ENCODE measurements at places on chromosomes 3 and 15. TPM values are rescaled to one million over a fixed set of nuclear protein-coding genes. Genes with fewer than 3 reads are reported as not detected.

GRCh38 chr3:22319446-22319845 lies 568.4 kb upstream of the ZNF385D start:
- H3K4me1 ChIP-seq = no peaks in the 10 kb centered on the region
- no peak for DNase-seq
- no peak overlapping the region for H3K27ac ChIP-seq
- H3K36me3 ChIP-seq = no peaks in the 10 kb centered on the region

DMXL2 gene
- 8.6 TPM for total RNA-seq

DNA sequence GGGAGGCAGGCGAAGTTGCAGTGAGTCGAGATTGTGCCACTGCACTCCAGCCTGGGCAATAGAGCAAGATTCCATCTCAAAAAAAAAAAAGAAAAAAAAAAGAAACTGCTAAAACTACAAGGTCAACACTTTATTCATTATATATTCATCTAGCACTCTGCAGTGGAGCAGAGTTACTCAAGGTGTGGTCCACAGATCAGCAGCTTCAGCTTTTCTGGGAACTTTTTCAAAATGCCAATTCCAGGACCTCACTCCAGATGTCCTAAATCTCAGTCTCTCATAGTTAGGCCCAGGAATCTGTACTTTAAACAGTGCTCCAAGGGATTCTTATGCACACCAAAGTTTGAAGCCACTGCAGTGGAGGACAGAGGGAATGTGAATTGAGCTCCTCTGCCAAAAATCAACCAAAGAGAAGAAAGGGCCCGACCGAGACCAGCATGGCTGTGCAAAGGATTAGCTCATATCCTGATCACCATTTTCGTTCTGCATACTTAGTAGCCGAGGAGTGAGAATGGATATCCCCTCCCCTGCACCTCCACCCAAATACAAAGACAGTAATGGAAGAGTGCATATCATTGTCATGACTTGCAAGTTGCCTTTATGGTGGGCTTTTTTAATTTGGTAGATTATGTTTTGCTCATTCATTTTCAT lies 201.9 kb downstream of the MEX3B start:
- H3K36me3 ChIP-seq = no peaks in the 10 kb centered on the region
- no peak overlapping the region for H3K27ac ChIP-seq
- no peak overlapping the region for H3K4me3 ChIP-seq
- no peaks in the 10 kb centered on the region for H3K27me3 ChIP-seq
- H3K4me1 ChIP-seq = no peaks in the 10 kb centered on the region

THAP10 gene
- 3.1 TPM for total RNA-seq

FBN1 gene
- total RNA-seq = 164 TPM

All from ascending aorta (tissue), 2 donors.